ENCODE measurements at places on chromosomes 5 and 9.

DNA sequence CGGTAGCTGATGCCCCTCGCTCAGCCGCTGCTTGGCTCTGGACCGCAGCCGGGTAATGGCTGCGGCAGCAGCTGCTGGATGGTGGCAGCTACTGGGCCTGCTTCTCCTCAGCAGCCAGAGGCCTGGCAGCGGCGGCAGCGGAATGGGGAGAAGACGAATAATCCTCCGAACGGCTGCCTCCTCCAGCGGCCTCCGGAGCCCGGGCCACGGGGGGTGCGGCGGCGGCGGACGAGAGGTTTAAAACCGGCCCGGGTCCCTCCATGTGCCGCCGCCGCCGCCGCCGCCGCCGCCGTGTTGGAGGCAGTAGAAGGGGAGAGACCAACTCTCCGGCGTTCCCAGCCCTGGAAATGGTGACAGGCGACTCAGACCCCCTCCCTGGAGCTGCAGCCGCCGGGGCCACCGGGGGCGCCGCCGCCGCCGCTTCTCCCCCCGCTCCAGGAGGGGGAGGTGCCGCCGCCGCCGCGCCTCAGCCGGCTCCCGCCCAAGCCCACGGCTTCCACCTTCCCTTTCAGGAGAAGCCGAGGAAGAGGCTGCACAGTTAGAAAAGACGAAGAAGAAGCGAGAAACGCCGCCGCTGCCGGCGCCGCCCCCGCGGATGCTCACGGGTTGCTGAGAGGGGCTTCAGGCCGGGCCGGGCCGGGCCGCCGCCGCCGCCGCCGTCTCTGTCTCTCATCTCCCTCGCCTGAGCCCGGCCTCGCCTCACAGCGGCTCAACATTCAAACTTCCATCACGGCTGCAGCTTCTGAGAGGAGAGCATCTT is 118.4 kb upstream of the PRSS3 start:
- DNase-seq = peak; percentile 68

DNA sequence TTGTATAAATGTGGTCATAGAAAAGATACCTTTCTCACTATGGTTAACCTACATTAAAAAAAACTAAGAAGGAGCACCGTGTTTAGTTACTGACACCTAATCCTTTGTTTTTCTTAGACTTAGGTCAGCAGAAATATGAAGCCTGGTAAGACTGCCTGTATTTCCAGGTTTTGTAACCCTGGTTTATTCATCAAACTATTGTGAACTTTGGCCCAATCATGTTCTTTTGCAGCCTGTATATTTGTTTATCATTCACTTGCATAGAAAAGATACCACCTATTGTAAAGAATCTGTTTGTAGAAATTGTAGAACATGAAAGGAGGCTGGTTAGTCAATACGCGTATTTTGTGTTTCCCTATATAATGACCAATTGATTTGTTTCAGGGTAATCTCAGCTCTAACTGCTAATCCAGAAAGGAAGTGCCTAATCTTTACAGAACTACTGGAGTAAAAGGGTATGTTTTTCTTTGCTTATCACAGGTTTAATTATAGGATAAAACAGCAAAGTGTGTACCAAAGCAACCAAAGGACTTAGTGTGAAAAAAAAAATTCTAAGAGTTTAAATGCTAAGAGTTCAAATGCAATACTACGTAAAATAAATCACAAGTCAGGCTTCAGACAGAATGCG is 103.6 kb downstream of the LURAP1L start:
- DNase-seq = no peak

GRCh38 chr9:4035777-4036176 is 264.1 kb downstream of the GLIS3 start:
- DNase-seq = no peak

DNA sequence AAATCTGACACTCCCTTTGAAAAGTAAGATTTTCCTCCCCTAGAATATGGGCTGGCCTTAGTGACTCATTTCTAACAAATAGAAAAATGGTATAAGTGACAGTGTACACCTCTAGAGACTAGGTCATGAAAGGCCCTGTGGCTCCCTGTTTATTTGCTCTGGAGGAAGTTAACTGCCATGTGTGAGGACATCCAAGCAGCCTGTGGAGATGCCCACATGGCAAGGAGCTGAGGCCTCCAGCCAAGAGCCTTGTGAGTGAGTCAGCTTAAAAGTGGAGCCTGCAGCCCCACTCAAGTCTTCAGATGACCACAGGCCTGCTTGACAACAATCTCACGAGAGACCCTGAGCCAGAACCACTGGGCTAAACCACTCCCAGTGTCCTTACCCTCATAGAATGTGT is 128.1 kb upstream of the LHFPL2 start:
- no peak for DNase-seq

- DNase-seq = no peak
Measured at GRCh38 chr5:115844321-115844817, 2.6 kb downstream of the AP3S1 start.

- DNase-seq = peak; percentile 60
Measured at GRCh38 chr5:90802474-90803317, 244.1 kb downstream of the ADGRV1 start.

GRCh38 chr5:28017178-28017577 is 978.8 kb upstream of the CDH9 start:
- no peak for DNase-seq

DNA sequence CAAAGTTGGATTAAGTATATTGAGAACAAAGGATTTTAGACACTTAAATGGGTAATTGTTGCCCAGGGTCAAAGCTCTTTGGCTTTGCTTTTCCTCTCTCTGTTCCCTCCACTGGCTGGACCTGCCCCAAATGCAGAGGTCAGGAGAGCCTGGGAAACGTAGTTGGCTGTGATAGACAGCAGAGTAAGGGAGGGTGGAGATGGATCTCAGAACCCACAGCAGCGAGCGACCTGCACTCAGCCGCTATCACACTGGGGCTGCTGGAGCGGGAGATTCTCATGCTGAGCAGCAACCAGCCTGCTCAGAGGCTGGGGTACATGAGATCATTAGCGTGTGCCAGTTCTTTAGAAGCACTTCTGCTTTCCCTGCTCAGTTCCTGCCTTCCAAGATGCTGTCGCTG is 71.8 kb upstream of the TTC23L start:
- no peak for DNase-seq

DNA sequence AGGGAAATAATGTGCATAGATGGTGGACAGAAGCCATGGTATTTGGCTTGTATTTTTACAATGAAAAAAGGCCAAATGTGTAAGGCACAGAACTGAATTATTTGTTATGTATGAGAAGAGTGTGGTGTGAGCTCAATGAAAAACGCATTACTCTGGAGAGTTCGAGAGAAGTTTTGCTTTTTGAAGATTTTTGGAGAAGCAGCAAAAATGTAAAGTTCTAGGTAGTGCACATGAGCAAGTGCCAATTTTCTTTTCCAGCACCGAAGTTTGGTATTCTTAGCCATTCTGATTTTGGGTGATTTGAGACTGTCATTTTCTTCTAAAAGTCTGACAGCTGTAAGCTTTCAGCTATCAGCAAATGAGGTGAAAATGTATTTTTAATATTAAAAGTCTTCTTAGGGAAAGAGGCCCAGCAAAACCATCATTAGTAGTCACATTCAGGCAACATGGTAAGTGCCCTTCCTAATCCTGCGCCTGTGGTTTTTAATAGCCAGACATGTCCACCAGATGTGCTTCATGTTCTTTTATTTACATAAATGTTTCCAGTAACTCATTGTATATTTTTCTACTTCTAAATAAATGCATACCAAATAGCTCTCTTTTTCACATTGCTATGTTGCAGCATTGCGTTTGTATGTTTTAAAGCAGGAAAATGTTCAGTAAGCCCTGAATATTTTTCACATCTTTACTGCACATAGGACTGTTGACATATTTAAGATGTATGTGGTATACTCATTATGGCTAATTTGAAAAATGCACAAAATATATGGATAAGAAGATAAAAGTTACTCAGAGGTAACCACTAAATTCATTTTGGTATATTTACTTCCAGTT is 50.4 kb downstream of the RASGRF2 start:
- DNase-seq = no peak

DNA sequence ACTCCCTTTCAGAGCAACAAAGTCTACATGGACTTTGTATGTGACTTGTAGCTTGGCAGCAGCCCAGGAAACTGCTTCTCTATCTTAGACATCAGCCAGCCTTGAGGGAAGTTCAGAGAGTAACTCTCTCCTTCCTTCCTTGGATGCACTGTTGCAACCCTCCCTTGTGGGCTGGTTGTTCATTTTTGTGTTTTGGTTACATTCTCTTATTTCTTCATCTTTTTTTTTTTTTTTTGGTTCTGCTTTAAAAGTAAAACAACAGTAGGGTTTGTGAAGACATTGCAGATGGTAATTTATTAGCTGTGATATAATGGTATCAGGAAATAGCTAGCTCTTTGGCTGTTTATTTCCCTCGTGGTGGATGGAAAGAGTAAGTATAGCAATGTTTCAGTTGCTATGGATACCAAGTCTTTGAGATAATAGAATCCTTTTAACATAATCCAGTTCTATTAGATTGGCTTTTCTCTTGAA is 97.9 kb upstream of the MAMDC2 start:
- DNase-seq = no peak

GRCh38 chr9:96435345-96435744 is 14.6 kb upstream of the HABP4 start:
- no peak for DNase-seq

DNA sequence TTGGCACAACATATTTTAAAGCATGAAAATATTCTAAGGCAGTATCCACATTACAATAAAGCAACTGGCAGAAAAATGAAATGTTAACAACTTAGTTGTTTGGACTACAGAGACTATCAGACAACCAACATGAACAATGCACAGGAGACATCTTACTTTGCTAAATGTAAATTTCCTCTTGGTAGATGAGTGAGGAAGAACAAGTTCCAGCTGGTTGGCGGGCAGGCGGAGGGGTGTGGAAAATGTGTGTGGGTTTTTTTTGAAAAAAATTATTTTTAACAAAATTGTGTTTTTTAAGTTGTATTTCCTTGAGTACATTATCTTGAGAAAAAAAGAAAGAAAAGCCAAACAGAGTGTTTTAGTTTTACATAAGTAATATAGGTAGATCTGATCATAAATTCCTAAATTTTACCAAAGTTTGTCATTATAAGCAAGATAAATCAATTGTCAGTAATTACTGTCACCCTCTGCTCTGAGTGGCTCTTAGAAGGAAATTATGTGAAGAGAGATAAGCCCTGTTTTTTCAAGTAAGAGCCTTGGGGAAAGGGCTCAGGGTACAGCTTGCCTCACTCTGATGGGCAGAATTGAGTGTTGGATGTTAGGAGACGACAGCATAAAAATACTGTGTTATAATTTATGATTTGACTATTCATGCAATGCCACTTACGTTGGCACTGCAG is 42.5 kb downstream of the TMEM167A start:
- no peak for DNase-seq

- no peak for DNase-seq
Measured at GRCh38 chr9:126325821-126326220, 808 bp upstream of the MVB12B start.

DNA sequence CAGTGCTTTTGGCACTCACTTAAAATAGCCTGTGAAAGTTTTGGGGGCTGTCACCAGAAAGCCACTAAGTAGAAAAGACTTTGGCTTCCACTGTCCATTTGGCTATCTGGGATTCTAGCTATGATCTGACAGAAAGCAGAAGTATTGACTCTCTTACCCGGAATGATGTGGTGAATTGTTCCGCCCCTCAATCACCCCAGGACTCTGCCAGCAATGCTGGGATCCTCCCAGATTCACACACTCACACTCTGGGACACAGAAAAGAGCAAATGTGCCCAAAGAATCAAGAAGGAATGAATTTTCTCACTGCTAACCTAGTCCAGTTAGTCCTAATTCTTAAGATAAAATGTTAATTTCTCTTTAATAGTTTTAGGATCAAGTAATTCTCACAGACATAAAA is 576.9 kb downstream of the BNC2 start:
- no peak for DNase-seq

DNA sequence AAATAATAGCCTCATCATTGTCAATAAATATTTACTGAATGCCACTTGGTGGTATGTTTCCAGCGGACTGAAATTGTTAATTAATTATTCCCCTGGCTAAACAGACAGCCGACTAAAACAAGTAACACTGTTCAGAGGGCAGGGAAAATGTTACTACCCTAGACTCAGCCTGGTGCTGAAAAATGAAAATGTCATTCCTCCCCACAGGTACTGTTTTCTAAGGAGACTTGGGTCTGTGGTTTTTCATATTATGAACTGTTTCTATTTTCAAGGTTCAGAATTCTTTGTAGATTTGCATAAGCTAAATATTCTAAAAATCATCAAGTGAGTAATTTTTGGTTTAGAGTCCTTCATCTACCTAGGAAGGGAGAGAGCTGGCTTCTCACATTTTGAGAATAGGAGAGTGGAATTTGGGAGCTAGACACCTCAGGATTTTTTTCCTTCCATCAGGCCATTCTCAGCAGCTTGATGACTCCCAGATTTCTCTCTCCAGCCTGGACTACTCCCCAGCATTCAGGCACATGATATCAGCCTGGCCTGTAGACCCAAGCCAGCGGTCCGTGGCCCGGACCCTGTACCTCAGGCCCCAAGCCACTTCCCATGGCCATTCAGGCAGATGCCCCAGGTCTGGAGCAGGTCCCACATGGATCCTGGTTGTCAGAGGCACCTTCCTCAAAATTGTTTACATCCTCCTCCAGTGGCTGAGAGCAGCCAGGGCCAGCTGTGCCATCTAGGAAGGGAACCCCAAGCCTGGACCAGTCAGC is 24.4 kb downstream of the BHMT start:
- no peak for DNase-seq

DNA sequence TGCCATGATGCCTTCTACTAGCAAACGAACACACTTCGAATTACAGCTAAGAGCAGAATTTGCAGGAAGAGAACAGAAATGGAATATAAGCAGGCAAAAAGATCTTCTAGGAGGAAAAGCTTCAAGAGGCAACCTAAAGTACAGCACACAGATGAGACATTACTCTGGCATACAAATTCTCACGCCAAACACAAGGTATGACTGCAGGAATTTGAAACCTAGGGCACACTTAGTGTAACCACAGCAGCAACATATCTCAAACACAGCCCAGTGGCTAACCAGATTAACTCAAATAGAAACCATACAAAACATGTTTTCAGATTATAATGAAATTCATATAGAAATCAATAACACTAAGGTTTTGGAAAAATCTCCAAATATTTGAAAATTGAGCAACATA is 481.0 kb upstream of the RGMB start:
- no peak for DNase-seq
